ENCODE measurements at places on chromosomes 6 and 20. TPM values are rescaled to one million over a fixed set of nuclear protein-coding genes. Genes with fewer than 3 reads are reported as not detected.

SSTR4 gene
- not detected for polyA plus RNA-seq

BPIFB2 gene
- not detected for polyA plus RNA-seq

FAM209B gene
- polyA plus RNA-seq, result not detected

PRDM1 gene
- 0.64 TPM for polyA plus RNA-seq

Data from brain (organoid and tissue), 16 donors.